ENCODE measurements at places on chromosomes 5 and 9.

DNA sequence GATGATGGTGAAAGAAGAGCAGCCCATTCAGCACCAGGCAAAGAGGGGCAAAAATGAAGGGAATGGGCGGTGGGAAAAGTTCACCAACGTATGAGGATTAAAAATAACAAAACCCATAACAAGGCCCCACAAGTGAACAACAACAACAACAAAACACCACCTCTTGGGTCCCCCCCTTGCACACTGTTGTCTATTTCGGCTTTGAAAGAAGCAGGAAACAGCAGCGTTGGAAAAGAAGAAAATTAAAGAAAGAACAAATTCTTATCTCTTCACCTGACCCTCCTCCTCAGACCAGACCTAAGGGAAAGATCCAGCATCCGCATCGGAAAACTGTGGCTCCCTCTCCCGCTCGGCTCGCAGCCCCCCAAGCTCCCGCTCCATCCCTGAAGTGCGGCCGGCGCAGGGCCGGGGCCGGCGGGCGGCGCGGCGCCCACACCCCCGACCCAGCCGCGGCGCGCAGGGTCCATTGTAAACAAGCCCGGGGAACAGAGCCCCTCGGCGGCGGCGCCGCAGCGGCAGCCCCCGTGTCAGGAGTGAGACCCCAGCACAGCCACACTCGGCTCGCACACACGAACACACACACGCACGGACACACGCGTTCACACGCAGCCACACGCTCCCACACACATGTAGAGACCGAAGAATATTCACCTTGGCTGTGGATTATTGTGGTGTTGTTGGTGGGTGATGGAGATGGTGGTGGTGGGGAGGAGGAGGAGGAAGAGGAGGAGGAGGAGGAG is 535 bp downstream of the RFX3 start:
- no peak for DNase-seq

- DNase-seq = no peak
These were observed 17.9 kb upstream of the RPS23 start for GRCh38 chr5:82295959-82296531.

- peak; percentile 90 for DNase-seq
These were observed 1.0 kb upstream of the RXRA start for GRCh38 chr9:134325096-134325812.

DNA sequence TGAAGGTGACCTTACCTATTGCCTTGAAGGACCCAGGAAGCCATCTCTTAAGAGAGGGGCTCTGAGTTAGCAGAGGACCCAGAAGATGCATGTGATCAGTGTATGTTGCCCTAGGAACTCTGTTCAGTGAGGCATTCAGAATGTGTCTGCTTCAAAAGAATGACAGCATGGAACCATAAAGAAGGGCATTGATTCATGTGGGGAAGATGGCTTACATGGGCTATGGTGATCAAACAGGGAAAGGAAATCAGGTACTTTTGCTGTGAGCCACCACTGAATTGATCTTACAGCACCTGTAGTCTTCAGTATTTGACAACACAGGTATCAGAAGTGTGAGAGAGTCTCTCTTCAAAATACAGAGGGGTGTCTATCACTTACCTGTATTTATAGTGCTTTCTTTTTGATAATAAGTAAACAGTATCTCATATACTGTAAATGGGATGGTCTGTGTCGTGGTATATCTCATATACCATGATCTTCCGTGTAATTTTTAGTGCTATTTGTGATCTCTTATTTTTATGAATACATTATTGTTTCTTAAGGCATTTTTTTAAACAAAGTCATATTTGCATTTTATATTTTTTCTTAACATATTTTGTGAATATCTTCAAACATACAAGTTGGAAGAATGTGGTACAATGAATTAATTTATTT is 57.0 kb downstream of the FOCAD start:
- DNase-seq = no peak

- no peak for DNase-seq
These were observed 53.1 kb downstream of the LMNB1 start for GRCh38 chr5:126830061-126830460.

- DNase-seq = no peak
These were observed 793.9 kb downstream of the SEMA5A start for GRCh38 chr5:8751971-8752370.

- no peak for DNase-seq
These were observed 38.8 kb downstream of the STC2 start for GRCh38 chr5:173289372-173289771.

DNA sequence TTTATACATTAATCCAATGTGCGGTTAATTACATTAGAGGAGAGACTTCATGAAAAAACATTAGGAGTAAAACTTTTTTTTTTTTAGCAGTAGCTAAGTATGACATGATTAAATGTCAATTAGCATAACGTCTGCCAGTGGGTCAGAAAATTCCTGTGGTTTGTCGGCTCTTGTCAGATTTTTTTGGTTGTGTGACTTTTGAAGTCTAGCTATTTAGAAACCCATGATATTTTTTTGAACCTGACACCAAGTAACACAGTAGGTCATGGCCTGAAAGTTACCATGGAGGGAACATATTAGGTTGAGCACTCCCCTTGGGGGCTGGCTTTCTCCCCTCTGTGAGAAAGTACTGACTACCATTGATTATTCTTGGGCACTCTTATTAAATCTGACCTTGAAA is 84.8 kb upstream of the ALDH1A1 start:
- DNase-seq = no peak

DNA sequence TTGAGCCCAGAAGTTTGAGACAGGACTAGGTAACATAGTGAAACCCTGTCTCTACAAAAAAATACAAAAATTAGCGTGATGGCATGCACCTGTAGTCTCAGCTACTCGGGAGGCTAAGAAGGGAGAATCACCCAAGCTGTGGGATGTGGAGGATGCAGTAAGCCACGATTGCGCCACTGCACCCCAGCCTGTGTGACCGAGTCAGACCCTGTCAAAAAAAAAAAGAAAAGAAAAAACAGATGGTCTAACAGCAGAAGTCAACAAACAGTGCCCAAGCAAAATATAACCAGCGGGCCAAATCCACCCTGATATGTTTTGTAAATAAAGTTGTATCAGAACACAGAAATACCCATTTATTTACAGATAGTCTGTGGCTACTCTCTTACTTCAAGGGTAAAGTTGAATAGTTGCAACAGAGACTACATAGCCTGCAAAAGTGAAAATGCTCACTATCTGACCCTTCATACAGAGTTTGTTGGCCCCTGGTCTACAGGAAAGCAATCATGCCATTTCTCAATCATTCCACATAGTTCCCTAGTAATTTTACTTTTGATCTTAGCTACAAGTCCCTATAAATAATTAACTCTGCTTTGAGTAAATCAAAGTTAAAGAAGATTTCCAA is 383.7 kb downstream of the TLE1 start:
- no peak for DNase-seq

DNA sequence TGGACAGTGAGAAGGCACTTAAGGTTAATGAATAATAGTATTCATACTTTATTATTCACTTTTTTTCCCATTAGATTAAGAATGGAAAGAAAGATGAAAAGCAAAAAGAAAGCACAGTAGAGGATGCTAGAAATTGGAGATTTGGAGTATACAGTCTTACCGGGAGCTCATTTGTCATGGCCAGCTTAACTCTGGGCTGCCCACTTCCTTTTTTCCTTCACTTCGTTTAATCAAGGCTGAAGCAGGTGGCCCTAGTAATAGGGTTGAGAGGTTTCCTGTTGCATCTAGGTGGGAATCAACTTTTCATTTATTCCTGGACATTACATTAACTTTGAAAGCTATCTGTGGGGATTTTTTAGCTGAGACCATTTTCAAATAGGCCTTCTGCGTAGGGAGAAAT is 57.0 kb upstream of the MEGF10 start:
- DNase-seq = no peak

- no peak for DNase-seq
These were observed 15.4 kb downstream of the CCNJL start for GRCh38 chr5:160297004-160297403.

- DNase-seq = no peak
These were observed 519.2 kb downstream of the RASEF start for GRCh38 chr9:82543726-82544125.

DNA sequence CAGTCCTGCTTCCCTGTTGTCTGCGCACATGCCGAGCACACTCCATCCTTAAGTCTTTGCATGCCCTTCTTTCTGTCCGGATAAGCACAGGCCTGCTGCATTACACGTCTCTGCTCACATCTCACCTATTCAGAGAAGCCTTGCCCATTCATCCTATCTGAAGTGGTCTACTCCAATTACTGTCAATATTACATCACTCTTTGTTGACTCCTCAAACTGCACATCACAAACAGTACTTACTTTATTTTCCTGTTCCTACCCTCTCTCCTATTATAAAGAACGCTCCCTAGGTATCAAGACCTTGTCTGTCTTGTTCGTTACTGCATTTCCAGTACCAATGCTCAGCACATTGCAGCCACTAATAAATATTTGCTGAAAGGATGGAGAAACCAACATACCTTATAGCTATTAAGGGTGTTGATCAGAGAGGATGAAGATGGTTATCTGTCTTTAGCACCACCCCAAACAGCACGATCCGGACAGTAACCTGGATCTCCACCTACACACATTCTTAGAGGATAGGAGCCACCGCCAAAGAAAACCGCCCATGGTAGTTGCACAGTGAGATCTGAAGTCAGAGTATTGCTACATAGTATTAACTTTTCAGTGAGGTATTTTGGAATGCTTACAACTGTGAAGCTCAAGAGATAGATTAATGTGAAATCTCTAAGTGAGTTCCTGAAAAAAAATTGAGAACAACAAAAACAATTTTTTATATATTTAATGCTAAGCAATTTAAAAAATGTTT is 1.6 kb upstream of the PRRC1 start:
- DNase-seq = no peak

DNA sequence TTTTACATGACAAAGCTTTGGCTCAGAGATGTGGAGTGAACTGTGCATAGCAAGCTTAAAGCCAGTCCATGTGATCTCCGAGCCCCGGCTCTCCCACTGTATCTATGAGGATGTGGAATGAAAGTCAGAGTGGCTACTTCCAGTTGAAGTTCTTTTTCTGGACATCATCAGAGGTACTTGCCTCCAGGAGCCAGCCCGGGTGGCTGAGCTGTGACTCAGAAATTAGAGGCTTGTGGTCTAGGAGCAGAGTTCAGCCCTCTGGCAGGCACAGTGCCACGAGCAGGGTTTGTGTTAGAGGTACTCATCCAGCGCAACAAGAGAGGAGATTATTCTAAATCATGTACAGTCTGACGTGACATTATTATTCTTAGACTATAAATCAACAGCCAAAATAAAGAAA is 322.5 kb downstream of the CDK5RAP2 start:
- no peak for DNase-seq

DNA sequence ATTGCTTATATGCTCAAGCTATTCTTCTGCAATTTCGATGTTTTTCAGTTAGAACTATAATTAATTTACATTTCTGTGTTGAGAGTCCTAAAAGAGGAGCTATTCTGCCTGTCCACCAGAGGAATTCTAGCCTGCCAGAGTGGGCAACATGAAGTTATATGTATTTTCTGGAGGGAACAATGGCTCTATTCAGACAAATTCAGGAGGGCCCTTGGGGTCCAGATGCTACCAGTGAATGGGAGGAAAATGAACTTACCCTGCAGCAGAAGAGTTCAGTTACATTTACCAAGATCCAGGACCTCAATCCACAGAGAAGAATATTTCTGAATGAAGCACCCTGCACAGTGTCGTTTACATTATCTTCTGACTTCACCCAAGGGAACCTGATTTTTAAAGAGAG is 80.7 kb downstream of the ITGA1 start:
- DNase-seq = no peak

DNA sequence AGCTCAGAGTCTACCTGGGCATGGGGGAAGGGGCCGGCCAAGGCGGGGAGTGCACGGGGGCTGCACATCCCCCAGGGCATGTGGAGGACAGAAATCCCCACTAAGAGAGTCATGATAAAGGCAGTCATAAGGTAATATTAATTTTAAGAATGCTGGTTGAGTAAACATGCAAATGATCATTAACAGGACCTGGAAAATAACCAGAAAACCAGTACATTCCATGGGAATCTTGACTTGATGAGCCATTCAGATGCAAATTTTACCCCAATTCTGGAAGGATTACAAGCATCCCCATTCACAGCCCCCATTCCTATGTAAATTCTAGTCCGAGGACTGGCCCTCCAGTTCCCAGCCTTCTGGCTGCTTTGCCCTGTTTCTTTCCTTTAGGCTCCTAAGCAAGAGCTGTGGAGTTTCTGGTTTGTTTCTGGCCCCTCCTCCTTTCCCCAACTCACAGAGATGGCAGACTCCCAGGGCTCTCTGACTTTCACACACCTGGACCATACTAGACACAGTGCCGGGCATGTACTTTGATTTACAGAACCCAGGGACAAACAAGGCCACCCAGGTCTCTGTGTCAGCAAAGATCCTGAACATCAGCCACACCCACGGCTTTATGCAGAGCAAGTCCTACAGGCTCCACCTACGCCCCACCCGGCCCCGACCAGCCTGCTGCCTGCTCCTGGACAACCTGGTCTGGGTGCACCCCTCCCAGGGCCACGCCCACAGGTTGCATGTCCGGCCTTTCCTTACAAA is 62.7 kb downstream of the SEMA4D start:
- DNase-seq = no peak

DNA sequence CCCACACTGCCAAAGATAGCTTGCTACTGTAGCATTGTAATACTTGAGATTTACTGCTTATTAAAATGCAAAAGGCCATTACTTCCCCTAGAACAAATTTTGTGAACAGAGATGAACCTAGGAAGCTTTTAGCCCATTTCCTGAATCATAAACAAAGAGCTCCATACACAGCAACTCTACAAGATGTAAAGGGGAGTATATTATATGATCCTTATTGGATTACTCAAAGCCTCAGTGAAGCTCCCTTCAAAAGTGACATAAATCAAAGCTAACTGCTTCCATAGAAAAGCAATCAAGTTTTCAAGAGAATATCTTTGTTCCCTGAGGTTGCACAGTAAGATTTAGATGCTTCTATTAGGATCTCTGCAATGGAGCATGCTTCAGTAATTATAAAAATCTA is 629.8 kb downstream of the EFNA5 start:
- no peak for DNase-seq

DNA sequence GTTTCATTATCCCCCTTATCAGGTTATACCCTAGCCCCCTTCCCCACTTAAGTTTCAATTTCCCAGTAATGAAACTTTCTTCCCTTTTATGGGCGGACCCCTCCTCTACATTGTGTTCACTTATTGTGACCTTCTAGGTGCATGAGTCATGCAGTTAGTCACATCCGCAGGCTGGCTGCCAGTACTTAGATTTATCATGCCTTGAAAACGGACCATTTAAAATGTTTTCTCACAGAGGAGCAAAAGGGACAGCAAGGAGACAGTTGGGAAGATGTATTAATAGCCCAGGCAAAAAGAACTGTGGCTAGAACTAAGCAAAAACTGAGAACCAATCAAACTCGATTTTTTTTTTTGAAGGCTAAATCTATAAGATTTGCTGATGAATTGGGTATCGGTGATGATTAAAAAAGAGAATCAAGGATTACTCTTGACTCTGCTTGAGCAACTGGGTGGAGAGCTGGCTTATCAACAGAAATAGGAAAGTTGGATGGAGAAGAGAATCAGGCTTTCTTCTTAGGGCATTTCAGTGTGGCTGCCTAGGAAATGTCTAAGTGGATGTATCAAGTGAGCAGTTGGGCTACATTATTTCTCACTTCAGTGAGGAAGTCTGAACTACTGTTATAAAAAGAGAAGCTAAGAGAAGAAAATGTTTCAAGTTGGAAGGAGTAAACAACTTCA is 615.0 kb downstream of the HINT1 start:
- DNase-seq = no peak

- DNase-seq = no peak
These were observed 30.0 kb upstream of the TRIO start for GRCh38 chr5:14112998-14113652.
